Heart right ventricle (tissue), 16 donors: ENCODE measurements at places on chromosomes 16 and 17. TPM values are rescaled to one million over a fixed set of nuclear protein-coding genes. Genes with fewer than 3 reads are reported as not detected.
A peak's percentile ranks its signal among the peaks of the same experiment; 100 is the strongest.

- no peak for DNase-seq
Measured at GRCh38 chr16:3864562-3864961, 16.0 kb downstream of the CREBBP start.

GRCh38 chr17:59683283-59683682 lies 23.9 kb downstream of the PTRH2 start:
- DNase-seq = no peak

- no peak for DNase-seq
Measured at GRCh38 chr17:40663252-40663651, 1.7 kb downstream of the KRT222 start.

GRCh38 chr17:18117982-18118975 lies 9.7 kb downstream of the MYO15A start:
- no peak for DNase-seq

- no peak for DNase-seq
Measured at GRCh38 chr17:74801896-74802295, 25.8 kb upstream of the NAT9 start.

- no peak for DNase-seq
Measured at GRCh38 chr17:38338053-38338452, 5.7 kb downstream of the GPR179 start.

Gene NXPH3
- total RNA-seq = 3.4 TPM

Gene CFAP52
- not detected for total RNA-seq

Gene PRKAR1A
- total RNA-seq = 626 TPM

GRCh38 chr17:78253946-78254672 lies 22.7 kb downstream of the TMEM235 start:
- peak; percentile 89 for DNase-seq

GRCh38 chr17:73182616-73183310 lies 10.1 kb upstream of the COG1 start:
- DNase-seq = no peak

Gene REXO5
- 6.9 TPM for total RNA-seq

GRCh38 chr17:61834610-61835009 lies 28.7 kb downstream of the BRIP1 start:
- no peak for DNase-seq
